Thoracic aorta (tissue), 2 donors: ENCODE measurements at places on chromosomes 7 and 10.
A peak's percentile ranks its signal among the peaks of the same experiment; 100 is the strongest.

DNA sequence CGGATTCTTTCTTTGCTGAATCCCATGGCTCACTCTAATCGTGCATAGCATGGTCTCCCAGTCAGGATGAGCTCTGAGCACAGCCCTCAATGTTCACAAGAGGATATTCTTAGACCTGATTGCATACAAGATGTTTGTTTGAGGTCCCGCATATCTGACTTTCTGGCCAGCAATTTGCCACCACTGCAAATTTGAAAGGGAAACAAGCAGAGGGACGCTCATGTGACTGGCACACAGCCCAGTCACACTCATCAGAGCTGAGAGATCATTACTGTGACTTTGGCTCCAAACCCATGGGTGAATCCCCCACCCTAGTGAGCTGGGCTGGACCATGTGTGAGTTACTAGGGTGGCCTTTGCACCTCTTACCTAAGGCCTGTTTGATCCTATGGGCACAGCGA lies 9.9 kb downstream of the TAS2R41 start:
- H3K4me1 ChIP-seq = no peaks in the 10 kb centered on the region
- no peaks in the 10 kb centered on the region for H3K36me3 ChIP-seq
- DNase-seq = no peak
- no peaks in the 10 kb centered on the region for H3K27me3 ChIP-seq
- H3K27ac ChIP-seq = no peak overlapping the region

- no peak overlapping the region for H3K4me3 ChIP-seq
- H3K36me3 ChIP-seq = no peaks in the 10 kb centered on the region
- H3K27me3 ChIP-seq = no peaks in the 10 kb centered on the region
- H3K27ac ChIP-seq = no peak overlapping the region
- no peak for DNase-seq
- no peaks in the 10 kb centered on the region for H3K4me1 ChIP-seq
Observed at GRCh38 chr10:127937069-127937468, 30.2 kb downstream of the PTPRE start.

DNA sequence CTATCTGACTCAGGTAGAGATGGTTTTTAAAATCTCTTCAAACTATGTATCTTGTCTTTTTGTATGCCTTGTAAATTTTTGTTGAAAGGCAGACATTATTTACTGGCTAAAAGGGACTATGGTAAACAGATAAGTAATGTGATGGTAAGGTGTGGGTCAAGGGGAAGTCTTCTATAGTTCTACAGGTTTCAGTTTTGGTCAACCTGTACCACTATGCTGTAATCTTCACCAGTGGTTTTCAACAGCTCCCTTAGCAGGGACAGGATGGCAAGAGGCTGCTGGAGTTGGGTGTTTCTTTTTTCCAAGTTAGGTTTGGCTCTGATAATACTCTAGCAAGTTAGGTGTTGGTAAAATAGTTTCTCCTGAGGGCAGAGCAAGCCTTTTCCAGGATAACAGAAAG lies 32.7 kb upstream of the FZD8 start:
- H3K27ac ChIP-seq = no peak overlapping the region
- no peak overlapping the region for H3K4me3 ChIP-seq
- H3K36me3 ChIP-seq = no peaks in the 10 kb centered on the region
- DNase-seq = no peak
- H3K4me1 ChIP-seq = no peaks in the 10 kb centered on the region
- H3K27me3 ChIP-seq = no peaks in the 10 kb centered on the region

GRCh38 chr10:28805390-28805789 lies 128.1 kb downstream of the BAMBI start:
- no peaks in the 10 kb centered on the region for H3K36me3 ChIP-seq
- no peak for DNase-seq
- no peak overlapping the region for H3K4me3 ChIP-seq
- H3K27ac ChIP-seq = no peak overlapping the region

GRCh38 chr7:129643550-129644170 lies 32.1 kb downstream of the NRF1 start:
- H3K4me1 ChIP-seq = no peaks in the 10 kb centered on the region
- no peaks in the 10 kb centered on the region for H3K36me3 ChIP-seq
- no peaks in the 10 kb centered on the region for H3K27me3 ChIP-seq
- H3K4me3 ChIP-seq = no peak overlapping the region

DNA sequence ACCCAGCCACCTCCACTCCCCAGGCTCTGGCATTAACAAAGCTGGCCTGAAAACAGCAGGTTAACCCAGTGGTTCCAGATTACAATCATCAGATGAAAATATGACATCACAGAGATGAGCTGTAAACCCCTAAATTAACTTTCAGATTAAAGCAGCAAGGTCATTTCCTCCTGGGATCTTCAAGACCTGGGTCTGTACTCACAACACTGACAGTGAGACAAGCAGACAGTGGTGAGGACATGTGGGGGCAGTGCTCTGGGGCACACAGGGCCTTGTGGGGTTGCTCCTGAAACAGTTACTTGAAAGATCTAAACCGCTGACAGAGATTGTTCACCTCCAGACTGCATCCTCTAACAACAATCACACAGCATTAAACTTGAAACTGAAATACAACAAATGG lies 134.1 kb downstream of the ZNF438 start:
- no peak for DNase-seq
- no peak overlapping the region for H3K27ac ChIP-seq
- no peak overlapping the region for H3K4me3 ChIP-seq

- no peaks in the 10 kb centered on the region for H3K36me3 ChIP-seq
- H3K4me1 ChIP-seq = peaks cover 79% of the 10 kb centered on the region
- no peak overlapping the region for H3K4me3 ChIP-seq
- H3K27me3 ChIP-seq = no peaks in the 10 kb centered on the region
- peak overlapping the region; percentile 91 for H3K27ac ChIP-seq
Observed at GRCh38 chr10:79153745-79154144, 85.0 kb downstream of the ZMIZ1 start.

DNA sequence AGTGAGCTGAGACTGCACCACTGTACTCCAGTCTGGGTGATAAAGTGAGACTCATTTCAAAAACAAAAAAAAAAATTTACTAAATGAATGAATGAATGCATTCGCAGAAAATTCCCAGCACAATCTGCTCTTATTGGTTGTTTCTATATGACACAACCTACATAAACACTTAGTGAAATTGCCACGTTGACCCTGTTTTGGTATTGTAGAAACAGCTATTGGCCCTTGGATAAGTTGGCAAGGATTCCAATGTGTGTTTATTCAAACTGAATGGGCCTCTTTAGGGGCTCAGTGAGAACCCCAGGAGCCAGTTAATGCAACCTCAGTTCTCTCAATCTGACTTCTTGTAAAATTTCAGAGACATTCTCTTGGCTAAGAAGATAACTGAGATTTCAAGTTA lies 66.0 kb downstream of the HHEX start:
- peaks cover 13% of the 10 kb centered on the region for H3K4me1 ChIP-seq
- no peak overlapping the region for H3K4me3 ChIP-seq
- no peaks in the 10 kb centered on the region for H3K36me3 ChIP-seq
- no peak for DNase-seq

DNA sequence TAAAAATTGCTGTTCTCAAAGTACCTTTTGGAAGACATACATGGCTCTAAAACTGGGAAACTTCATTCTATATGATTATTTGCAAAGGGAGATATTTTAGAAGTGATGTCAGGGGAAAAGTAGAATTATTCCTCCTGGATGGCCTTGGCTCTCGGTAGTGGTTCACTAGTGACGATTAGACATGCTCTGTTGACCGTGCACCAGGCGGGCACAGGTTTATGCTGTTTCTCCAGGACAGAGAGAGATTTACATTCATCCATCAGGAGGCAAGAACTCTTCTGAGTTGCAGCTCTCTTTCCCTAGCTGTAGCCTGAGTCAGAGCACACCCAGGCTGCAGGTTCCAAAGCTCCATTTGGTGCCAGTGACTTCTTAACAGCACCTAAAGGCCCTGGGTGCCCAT lies 184.9 kb upstream of the WDR11 start:
- H3K27me3 ChIP-seq = no peaks in the 10 kb centered on the region
- no peak for DNase-seq
- H3K4me1 ChIP-seq = no peaks in the 10 kb centered on the region

- H3K27ac ChIP-seq = no peak overlapping the region
- H3K4me1 ChIP-seq = peaks cover 17% of the 10 kb centered on the region
- DNase-seq = no peak
- no peaks in the 10 kb centered on the region for H3K27me3 ChIP-seq
- H3K36me3 ChIP-seq = peaks cover 6% of the 10 kb centered on the region
Observed at GRCh38 chr10:89337484-89337883, 9.7 kb downstream of the IFIT3 start.

DNA sequence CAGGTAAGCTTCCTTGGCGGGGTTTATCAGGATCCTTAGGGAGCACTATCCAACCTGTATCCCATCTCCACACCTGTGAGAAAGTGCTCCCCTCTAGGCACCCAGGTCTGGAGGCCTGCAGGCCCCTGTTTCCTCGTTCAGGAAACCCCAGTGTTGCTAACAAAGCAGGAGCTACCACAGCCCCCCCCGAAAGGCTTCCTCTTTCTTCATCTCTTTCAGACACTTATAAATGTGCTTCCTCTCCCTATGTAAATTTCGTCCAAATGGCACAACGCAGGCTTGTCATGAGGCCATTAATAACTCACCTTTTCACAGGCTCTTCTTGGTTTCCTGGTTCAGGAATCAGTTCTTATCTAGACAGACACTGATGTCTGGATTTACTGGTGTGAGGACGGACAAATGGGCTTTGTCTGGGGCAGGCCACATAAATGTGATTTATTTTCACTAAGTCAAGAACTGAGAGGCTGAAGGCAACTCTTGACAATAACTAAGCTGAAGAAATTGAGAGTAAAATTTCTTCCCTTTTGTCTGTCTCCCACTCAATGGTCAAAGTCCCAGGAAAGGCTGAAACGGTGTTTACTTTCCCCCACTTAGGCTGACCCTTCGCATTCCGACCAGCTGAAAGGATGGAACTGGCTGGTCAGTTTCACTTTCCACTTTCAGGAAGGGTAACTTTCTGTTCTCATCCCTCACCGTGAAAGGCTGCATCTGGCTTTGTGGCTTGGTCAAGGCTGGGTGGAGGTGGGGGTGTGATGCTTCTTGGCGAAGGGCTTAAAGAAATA lies 46.8 kb downstream of the PIK3AP1 start:
- no peaks in the 10 kb centered on the region for H3K36me3 ChIP-seq
- no peaks in the 10 kb centered on the region for H3K27me3 ChIP-seq
- H3K4me1 ChIP-seq = no peaks in the 10 kb centered on the region
- peak overlapping the region; percentile 15 for H3K27ac ChIP-seq
- DNase-seq = no peak

DNA sequence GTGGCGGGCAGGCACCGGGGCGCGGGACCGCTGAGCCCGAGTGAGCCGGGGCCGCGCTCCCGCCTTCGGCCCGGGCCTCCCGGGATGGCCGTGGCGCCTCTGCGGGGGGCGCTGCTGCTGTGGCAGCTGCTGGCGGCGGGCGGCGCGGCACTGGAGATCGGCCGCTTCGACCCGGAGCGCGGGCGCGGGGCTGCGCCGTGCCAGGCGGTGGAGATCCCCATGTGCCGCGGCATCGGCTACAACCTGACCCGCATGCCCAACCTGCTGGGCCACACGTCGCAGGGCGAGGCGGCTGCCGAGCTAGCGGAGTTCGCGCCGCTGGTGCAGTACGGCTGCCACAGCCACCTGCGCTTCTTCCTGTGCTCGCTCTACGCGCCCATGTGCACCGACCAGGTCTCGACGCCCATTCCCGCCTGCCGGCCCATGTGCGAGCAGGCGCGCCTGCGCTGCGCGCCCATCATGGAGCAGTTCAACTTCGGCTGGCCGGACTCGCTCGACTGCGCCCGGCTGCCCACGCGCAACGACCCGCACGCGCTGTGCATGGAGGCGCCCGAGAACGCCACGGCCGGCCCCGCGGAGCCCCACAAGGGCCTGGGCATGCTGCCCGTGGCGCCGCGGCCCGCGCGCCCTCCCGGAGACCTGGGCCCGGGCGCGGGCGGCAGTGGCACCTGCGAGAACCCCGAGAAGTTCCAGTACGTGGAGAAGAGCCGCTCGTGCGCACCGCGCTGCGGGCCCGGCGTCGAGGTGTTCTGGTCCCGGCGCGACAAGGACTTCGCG lies 534 bp downstream of the FZD9 start:
- no peak for DNase-seq
- H3K4me3 ChIP-seq = peak overlapping the region; percentile 70
- no peaks in the 10 kb centered on the region for H3K27me3 ChIP-seq
- H3K4me1 ChIP-seq = no peaks in the 10 kb centered on the region
- H3K27ac ChIP-seq = no peak overlapping the region
- no peaks in the 10 kb centered on the region for H3K36me3 ChIP-seq

- no peak overlapping the region for H3K4me3 ChIP-seq
- no peaks in the 10 kb centered on the region for H3K4me1 ChIP-seq
- DNase-seq = no peak
- no peak overlapping the region for H3K27ac ChIP-seq
- H3K27me3 ChIP-seq = no peaks in the 10 kb centered on the region
Observed at GRCh38 chr7:134362587-134363483, 46.1 kb upstream of the SLC35B4 start.

DNA sequence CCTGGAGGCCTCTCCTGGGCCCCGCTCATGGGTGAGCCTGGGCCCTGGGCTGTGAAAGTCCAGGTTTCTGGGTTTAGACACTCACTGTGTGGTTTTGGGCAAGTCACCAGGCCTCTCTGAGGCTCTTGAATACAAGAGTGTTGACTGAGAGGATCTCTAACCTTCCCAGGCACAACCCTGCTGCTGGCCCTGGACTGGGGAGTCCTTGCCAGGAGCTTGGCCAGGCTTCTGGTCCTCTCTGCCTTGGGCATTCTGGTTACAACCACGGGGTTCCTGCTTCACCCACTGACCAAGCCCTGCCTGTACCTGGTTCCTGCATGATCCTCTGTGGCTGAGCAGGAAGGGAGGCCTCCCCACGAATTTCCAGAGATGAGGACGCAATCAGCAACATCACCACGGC lies 63.6 kb upstream of the COL13A1 start:
- H3K4me1 ChIP-seq = peaks cover 33% of the 10 kb centered on the region
- DNase-seq = no peak
- peak overlapping the region; percentile 79 for H3K27ac ChIP-seq
- no peak overlapping the region for H3K4me3 ChIP-seq

DNA sequence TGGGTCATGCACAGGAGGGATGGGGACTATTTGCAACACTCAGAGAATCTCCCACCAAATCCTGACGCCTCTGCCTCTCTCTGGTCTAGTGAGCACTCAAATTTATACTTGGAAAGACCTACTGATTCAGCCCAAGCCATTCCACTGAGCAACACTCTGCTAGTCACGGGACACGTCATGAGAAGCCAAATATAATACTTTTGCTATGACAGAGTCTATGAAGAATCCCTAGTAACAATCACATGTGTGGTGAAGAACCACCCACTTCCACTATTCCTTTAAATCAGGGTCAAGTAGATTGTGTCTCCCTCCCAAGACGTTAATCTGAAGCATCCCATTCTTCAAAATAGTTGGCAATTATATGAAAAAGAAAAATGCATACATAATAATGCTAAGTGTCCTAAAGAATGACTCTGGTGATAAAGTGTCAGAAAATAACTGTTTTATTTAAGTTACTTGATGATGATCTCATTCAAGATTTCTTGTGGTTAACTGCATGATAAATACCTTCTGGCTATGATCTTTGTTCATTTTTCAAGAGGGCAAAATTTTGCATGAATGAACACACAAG lies 28.5 kb downstream of the CHCHD3 start:
- DNase-seq = peak; percentile 29
- no peaks in the 10 kb centered on the region for H3K36me3 ChIP-seq
- H3K27me3 ChIP-seq = no peaks in the 10 kb centered on the region
- peak overlapping the region; percentile 63 for H3K27ac ChIP-seq
- H3K4me1 ChIP-seq = peaks cover 29% of the 10 kb centered on the region
- peak overlapping the region; percentile 41 for H3K4me3 ChIP-seq

GRCh38 chr10:64419461-64419860 lies 898.3 kb downstream of the REEP3 start:
- no peak overlapping the region for H3K4me3 ChIP-seq
- H3K4me1 ChIP-seq = no peaks in the 10 kb centered on the region
- no peaks in the 10 kb centered on the region for H3K27me3 ChIP-seq
- no peaks in the 10 kb centered on the region for H3K36me3 ChIP-seq
